ENCODE measurements at places on chromosomes 16 and 17.

DNA sequence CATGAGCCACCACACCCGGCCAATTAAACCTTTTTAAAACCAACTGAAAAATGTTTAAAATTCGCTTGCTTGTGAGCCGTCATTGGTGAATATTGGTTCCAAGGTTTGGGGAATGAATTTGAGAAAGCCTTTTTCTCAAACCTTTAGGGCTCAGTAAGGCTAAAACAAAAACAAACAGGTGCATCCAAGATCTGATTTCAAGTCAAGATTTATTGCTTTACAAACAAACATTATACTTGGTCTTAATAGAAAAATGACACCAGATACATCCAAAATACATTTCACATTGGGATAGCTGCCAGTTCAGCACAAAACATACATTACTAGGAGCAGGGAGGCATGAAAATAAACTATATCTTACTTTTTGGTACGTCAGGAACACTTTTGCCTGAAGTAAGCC, 5.4 kb downstream of the C17orf58 start:
- peak; percentile 28 for DNase-seq

- no peak for DNase-seq
Observed at GRCh38 chr17:17836818-17837379, at the start of gene SREBF1. Gene SREBF1 (minus strand): TSS chr17:17836986. CDS start chr17:17836817, 169 bp downstream.

DNA sequence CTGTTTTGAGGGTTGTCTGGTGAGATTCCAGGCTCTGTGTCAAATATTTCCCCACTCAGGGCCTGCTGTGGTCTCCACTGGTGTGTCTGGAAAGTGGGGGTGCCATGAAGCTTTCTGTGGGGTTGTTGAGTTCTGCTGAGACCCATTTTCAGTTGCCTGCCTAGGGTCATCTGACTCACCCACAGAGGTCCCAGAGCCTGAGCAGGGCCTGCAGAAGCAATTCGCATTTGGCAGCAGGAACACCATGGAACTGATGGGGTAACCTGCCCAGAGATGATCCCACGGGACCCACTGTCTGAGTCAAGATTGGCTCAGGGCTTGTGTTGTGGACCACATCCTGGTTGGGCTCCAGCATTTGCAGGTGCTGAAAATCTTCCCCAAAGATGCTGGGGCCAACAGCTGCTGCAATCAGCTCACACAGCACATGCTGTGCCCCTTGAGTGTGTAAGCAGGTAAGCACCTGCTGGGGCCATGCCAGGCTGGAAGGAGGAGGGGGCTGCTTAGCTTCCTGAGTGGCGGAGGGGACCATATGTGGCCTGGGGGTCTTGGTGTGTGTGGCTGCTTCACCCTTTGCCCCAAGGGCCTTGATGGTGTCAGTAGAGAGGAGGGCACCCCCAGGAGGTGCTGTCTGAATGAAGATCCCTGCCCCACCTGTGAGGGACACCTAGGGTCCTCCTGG, 1726.1 kb downstream of the TP53TG3F start:
- no peak for DNase-seq

DNA sequence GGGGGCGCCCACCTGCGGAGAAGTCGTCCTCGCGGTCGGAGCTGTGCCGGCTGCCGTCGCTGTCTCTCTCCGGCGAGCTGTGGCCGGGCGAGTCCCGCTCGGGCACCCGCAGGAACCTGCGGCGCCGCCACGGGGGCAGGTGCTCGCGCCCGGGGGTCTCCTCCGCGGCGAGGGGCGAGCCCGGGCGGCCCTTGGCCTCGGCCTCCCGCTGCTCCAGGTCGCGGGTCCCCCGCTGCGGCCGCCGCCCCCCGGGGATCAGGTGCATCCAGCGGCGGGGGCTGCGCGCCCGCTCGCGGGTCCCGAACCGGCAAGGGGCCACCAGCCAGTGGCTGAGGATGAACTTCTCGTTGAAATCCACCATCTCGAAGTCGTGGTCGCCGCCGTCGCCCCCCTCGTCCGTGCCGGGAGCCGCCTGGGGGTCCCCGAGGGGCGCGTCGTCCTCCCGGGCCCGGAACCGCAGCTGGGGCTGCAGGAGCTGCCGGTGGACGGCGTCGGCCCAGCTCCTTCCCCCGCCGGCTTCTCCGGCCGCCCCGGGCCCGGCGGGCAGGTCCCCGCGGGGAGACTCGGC, 41.4 kb upstream of the BHLHA9 start:
- DNase-seq: no peak

GRCh38 chr16:66400503-66401380, 26.4 kb upstream of the BEAN1 start:
- no peak for DNase-seq

GRCh38 chr16:50839920-50840729, 98.2 kb downstream of the CYLD start:
- no peak for DNase-seq

DNA sequence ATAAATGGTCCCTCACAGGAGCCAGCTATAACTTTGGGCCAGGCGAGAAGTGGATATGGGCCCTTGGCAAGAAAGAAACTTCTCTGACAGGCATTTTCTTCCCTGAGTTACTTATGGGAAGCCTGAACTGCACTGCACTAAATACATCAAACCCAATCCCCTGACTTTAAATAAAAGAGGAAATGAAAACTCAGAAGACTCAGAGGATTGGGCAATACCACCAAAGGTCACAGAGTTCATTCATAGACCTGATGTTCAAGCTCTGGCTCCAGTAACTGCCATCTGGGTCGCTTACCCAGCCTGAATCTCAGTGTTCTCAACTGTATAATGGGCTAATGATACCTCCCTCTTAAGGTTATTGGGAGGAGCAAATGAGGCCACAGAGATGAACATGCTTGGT, 815 bp downstream of the KRT35 start:
- DNase-seq: no peak

DNA sequence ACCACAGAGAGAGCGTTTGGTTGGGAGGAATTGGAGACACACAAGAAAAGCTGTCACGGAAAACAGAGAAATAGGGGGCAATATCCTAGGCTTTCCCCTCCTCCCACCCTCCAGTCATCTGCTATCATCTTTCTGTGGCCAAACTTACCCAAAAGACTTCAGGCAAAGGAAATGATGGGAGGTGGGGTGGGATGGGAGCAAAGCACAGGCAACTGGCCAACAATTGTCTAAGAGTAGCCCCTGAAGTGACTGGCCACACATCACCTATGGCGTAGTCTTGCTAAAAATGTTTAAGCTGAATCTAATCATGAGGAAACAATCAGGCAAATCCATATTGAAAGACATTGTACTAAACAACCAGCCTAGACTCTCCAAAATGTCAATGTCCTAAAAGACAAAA, 46.9 kb upstream of the ALOX12 start:
- DNase-seq: no peak

GRCh38 chr17:42354956-42355843, 33.0 kb downstream of the STAT3 start:
- DNase-seq: no peak

- no peak for DNase-seq
Observed at GRCh38 chr16:75218256-75219076, at the start of gene CTRB1. Gene CTRB1 (plus strand): TSS chr16:75218988. CDS start chr16:75219008, 20 bp downstream.

DNA sequence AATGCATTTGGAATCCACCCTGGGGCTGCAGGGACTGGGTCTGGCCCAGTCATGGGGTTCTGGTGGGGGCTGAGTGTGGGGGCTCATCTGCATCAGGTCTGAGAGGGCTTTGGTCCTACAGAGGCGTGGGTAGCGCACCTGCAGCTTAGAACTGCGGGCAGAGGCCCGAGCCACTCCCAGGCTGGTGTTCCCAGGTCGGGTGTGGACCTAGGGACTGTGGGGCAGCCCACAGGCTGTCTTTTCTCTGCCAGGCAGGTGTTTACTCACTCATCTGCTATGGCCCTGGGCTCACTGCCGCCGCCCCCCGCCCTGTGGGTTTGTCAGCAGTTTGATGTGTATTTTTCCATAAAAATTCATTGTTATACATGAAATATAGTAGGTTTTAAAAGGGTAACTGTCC, 27.0 kb upstream of the DOC2B start:
- no peak for DNase-seq

DNA sequence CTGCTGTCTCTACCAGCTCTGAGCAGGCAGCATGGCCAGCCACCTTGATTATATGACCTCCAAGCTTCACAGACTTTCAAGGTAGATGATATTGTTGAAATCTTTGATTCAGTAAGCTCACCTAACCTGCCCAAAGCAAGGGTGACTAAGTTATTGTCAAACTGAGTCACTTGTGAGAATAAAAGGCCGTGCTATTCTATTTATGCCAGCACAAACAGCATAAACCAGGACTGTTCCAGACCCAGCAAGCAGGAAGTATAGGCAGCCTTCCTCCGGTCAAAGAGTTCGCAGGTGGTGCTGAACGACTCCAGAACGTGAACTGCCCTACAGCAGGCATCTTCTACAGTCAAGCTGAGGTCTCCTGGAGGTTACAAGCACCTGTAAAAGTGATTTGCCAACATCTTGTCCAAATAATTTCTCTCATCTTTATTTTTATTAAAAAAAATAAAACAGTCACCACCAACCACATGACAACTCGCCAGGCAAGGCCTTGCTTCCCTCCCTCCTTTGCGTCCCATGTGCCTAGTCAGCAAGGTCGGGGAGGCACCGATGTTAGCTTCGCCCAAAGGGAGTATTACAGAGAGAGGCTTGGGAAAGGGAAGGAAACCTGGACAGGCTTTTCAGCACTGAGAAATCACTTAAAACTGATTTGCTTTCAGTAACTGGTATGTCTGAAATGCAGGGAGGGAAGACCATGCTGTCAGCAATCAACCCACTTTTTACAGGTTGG, 10.8 kb downstream of the ARL2BP start:
- no peak for DNase-seq

GRCh38 chr16:27386674-27387073, 15.3 kb upstream of the IL21R start:
- no peak for DNase-seq

GRCh38 chr17:38673707-38674013, 1.1 kb downstream of the EPOP start:
- no peak for DNase-seq

DNA sequence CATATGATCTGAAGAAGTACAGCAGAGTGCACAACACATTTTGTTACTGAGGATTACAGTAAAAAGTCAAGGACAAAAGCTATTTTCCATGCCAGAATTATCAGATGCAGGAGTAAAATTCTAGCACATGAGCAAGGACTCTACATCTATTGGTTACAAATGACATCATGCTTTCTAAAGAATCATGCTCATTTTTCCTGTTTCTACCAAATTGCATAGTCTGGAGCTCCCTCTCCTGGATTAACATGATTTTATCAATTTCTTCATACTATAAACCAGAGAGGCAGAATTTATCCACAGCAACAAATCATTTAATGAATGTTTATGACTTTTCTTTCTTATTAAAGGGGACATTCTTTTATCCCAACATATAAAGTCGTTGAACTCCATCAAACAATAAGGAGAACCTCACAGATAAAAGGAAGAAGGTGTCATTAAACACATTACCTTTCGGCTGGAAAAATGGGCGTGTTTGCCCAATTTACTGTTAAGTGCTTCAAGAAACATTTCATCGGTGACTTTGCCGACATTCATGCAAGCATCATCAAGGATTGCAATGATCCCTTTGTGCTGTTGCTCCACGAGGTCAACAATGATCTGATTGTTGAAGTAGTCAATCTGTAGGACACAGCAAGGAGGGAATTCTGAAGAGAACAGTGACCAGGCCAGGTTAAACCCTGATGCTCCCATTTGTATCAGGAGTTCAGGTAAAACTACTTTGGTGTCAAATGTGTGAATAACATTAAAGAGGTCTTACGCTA, 121.7 kb downstream of the MYO1D start:
- peak; percentile 17 for DNase-seq

- peak; percentile 86 for DNase-seq
Observed at GRCh38 chr17:81427173-81428120, 32.2 kb downstream of the BAHCC1 start.

DNA sequence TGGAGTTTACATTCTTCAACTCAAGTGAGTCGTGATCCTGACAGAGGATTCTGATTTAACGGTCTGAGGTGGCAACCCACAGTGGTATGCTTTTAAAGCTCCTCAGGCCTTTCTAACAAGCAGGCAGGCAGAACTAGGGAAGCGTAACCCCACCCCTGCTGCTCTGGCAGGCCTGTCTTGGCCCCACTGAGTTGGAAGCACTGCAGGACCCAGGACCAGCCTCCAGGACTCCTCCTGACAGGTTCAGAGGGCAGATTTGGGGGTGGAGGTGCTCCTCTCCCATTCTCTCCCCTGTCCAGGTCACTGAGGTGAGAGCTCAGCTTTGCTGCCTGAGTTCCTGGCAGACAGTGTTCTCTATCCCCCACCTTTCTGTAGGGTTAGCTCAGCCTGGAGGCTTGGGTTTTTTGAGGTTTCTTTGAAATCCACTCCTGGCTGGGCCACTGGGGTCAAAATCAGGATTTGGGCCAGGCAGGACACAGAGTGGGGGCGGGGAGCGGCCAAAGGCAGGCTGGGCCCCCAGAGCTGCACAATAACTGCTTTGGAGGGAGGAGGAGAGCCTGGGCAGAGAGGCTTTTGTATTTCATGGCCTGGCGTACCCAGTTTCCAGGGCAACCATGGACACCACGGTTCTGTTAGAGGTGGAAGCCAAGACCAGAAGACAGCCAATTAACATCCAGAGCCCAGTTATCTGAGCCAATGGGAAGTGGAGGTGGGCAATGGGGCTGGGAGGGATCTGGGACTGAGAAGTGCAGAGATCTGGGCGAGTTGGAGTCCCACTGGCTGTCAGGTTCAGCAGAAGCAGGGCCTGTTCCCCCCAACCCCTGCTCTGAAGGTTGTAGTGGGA, 9.5 kb downstream of the MRPL27 start:
- no peak for DNase-seq

DNA sequence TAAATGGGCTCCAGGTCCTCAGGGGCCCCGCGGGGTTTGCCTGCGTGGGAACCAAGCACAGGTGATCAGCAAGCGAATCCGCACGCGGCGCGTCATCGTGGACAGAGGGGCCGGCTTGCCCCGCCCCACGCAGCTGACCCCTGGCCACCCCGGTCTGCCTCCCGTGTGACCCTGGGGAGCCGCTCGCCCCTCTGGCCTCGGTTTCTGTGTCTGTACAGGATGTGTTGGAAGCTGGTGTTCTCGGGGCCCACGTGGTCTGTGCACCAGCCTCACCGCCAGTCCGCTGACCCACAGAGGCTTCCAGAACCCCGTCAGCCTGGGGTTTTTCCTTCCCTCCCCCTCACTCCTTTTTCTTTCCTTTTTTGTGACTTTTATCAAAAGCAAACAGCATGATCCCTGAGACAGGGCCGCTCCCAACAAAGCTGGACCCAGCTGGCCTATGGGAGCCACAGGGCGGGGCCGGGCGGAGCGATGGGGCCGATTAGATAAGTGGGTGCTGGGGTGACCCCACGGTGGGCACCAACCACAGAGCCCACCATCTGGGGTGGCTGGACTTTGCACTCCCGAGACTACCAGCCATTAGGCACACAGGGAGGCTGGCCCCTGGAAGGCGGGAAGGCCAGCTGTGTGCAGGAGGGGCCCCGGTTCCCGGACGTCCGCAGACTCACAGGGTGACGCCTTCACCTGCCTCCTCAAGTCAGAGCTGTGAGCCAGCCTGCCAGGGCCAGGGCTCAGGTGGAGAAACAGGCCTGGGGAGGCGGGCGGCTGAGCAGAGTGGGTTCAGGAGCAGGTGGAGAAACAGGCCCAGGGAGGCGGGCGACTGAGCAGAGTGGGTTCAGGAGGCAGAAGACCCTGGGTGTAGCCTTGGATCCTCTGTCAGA, 56.0 kb downstream of the ZFPM1 start:
- no peak for DNase-seq

- DNase-seq: no peak
Observed at GRCh38 chr17:39364236-39365025, 37.0 kb downstream of the FBXL20 start.

Data from NCI-H2029 (cell line).